ENCODE measurements at places on chromosomes 13 and 19.

- no peak for DNase-seq
These were observed 22.9 kb downstream of the GP6 start for GRCh38 chr19:55015126-55015525.

DNA sequence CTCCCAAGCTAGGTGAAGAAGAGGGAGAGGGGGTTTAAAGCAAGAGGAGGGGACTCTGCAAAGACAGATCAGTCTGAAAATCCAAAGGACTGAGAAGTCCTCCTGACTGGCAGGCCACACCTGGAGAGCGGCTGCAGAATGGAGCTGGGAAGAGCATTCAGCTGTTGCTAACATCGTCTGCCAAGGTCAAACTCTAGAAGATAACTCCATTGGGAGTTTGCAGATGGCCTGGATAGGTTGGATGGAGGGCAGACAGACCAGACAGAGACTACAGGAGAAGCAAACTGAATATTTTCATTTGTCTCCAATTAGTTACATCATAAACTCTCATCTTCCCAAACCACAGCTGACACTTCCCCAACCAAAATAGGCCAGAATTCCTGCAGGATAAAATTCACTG, 19.9 kb upstream of the SHISA2 start:
- no peak for DNase-seq

GRCh38 chr19:14826006-14826405, 9.0 kb downstream of the OR7A5 start:
- no peak for DNase-seq

- no peak for DNase-seq
These were observed 65.8 kb downstream of the GGACT start for GRCh38 chr13:100522618-100523309.

DNA sequence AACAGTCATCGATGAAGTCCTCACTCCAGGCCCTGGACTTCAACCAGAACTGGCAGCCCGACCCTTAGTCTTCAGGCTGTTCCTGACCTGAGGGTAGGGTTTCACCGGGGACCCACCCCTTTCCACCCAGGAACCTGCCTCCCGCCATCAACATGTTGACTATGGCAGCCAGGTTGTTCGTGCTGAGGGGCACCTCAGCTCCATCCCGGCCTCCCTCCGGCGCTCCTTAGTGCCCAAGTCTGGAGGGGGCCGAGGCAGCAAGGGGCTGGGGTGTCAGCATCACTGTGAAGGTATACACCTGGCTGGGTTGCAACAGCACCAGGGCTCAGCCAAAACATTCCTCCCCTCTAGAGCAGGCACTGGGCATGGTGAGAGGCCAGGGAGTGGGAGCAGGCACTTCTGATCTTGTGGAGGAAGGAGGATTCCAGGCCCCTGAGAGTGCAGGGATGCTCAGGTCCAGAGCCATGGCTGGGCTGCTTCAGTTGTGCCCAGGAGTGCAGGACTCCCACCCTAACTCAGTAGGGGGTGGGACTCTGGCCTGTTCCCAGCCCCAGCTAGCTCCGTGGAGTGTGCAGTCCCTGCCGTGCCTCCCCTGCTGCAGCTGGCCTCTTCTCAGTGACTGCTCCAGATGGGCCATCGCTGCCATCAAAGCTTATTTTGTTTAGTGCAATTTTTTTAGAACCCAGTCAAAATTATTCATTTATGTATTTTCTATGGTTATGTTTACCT, 1445.9 kb downstream of the PCDH9 start:
- no peak for DNase-seq

GRCh38 chr13:106619688-106620555, 52.0 kb upstream of the ARGLU1 start:
- peak; percentile 62 for DNase-seq

GRCh38 chr13:76667551-76667950, 218.7 kb downstream of the KCTD12 start:
- peak; percentile 45 for DNase-seq

DNA sequence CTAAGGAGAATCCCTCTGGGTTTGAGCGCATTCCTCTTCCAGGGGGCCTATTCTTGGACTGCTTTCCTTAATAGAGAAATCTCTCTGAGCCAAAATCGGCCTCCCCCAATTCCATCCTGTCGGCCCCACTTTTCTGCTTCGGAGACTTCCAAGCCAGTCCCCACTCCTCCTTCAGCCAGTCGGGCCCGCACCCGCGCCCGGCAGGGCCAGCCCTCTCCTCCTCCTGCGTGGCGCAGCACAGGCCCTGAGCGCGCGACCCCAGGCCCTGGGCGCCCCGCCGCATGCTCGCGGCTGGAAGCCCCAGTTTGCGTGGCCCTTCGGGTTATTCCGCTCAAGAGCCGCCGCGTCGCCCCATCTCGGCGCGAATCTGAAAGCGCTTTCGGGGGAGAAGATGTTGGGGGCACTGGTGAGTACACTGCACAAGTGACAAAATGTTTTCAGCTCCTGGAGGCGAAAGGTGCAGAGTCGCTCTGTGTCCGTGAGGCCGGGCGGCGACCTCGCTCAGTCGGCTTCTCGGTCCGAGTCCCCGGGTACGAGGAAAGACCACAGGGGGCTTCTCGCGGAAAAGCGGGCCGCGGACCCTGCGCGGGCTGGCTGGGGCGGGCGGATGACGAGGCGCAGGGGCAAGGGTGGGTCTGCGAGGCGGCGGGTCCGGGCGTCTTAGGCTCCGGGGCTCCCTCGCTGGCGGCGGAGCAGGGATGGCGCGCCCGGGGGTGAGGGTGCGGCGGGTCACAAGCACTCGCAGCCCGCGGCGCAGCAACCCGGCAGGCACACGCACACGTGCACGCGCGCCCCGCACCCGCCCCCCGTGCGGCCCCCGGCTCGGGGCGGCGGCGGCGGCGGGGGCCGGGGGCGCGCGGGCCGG, at the start of gene IL17D:
TSS of gene IL17D (plus strand) at position 785 of the 865 bp plus-strand sequence. CDS start 303 bp downstream, outside the sequence.
- no peak for DNase-seq

- no peak for DNase-seq
These were observed 16.6 kb downstream of the ADAT3 start for GRCh38 chr19:1921825-1922224.

- no peak for DNase-seq
These were observed 755.0 kb downstream of the DIAPH3 start for GRCh38 chr13:59408738-59409137.

DNA sequence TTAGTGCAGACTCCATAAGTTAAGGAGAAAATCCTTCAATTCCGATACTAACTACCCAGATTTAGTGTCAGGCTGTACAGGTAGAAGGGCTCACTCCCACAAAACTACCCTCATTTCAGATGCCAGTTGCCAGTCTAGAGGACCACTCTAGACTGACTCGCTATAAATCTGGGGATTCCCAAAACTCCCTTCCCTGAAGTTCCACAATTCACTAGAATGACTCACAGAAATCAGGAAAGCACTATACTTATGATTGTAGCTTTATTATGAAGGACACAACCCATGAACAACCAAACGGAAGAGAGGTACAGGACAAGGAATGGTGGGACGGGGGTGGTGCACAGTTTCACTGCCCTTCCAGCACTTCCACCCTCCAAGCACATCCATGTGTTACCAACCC, 321.2 kb downstream of the DIAPH3 start:
- no peak for DNase-seq

DNA sequence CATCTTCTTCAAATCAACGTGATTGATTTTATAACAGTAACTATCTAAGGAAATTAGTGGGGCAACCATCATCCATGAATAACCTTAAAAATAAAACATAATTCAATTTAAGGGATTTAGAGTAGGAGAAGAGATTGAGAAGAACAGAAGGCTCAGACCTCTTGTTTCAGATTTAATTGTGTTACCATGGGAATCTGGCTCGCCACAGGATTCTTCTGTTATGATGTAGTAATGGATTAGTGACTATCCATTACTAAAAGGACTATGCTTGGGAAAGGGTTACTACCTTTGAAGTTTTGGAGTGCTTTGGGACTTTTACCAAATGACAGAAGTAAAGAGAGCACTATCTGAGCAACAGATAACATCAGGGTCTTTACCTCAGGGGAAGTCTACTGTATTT, 13.2 kb downstream of the FREM2 start:
- DNase-seq, result no peak

DNA sequence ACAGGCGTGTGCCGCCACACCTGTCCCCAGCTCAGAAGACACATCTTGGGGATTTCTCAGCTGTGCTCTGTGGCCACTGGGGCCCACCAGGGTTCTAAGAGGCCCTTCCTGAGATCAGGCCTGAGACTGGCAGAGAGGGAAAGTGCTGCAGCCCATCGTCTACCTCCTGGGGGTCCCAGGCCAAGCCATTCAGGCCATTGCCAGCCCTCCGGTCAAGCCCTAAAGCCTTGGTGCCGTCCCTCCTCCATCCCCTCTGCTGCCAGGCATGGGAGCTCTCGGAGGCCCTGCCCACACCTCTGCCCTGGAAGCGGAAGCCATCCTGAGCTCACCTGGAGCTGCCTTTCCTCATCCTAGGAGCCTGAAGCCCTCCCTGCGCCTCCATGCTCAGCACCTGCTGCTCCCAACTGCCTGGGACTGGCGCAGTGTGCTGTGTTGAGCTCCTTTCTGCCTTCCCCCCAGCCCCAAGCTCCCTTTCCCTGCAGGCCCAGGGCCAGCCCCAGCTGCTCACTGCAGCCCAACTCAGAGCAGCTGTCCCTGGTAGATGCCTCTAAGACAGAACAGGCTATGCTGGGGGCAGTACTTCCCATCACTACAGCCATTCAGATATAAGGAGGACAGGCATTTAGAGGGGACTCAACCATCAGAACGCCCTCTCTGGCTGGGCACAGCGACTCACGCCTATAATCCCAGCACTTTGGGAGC, 2.9 kb downstream of the SLC7A9 start:
- DNase-seq, result no peak

- DNase-seq, result no peak
These were observed 1190.5 kb upstream of the SLC10A2 start for GRCh38 chr13:104256701-104257100.
